ENCODE measurements at places on chromosomes 2 and 18. TPM values are rescaled to one million over a fixed set of nuclear protein-coding genes. Genes with fewer than 3 reads are reported as not detected.
A peak's percentile ranks its signal among the peaks of the same experiment; 100 is the strongest.

DNA sequence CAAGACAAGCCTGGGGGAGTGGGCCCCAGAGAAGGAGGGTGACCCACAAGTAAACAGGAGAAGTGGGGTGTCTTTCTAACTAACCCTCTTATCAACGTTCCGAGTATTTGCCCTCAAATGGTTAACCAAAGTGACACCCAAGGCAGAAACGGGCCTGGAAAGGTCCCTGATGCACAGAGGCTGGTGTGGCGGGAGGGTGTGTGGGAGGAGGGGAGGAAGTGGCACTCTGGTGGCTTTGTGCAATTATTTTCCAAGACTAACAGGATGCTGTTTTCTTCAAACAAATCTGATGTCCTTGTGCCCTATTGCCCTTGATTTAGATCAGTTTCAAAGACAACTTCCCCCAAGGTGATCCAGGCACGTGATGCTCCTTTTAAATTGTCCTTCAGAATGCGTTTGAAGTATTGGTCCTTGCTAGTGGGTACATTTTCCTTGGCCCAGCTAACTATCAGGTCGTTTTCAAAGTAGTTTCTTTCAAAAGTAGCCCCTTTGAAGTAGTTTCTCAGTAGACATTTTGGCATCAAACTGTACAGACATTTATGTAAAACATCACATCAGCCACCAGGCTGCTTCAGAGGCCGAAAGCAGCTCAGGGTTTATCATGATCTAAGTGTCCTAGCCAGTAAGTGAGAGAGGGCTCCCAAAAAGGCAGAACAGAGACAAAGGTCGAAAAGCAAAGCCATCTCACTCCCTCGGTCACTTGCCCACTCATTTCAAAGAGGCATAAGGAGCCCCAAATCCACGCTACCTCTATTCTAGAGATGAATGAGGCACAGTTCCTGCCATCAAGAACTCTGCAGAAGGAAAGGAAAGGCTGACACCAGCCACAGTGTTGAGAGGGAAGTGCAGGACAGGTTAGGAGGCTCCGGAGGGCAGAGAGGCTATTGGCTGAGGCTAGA lies 371.1 kb upstream of the ID2 start:
- DNase-seq: no peak

DNA sequence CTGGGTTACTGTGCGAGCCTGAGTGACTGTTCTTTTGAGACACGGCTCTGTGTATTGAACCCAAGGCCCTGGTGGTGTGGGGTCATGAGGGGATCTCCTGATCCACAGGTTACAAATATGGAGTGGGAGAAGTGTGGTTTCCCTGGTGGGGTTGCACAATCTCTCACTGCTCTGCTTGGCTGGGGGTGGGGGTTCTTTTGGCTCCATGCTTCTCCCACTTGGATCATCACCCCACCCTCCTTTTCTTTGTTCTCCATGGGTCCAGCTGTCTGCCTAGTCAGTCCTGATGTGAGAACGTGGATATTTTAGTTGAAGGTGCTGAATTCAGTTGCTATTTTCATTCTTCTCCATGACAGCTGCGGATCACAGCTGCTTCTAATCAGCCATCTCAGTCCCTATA lies 37.8 kb downstream of the AGPS start:
- no peak for DNase-seq

DNA sequence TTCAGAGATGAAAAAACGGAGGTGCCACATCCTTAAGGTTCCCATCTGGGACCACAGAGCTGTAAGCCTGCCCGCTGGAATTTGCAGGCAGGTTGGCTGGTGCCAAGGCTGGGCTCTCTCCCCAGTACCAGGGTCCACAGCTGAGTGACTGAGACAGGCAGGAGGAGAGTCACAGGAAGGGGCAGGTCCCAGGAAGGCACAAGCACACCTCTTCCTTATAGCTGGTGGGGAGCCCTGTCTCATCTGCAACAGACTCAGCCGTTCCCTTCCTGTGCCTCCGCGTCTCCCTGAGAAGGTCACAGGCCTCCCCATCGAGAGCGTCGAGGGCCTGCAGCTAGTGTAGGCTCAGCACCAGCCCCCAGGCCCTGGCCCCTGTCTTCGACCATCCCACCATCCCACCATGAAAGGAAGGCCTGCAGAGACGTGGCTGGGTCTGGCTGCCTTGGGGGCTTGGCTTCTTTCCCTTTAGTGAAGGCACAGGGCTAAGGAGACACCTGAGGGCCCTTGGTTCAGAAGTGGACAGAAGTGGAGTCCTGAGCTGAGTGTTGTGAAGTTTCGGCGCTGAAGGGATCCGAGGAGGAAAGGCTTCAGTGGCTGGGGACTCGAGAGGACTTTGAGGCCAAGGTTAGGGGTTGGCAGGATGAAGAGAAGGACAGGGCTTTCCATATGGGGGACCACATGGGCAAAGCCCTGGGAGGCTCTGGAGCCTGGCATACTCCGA lies 26.8 kb downstream of the GLI2 start:
- DNase-seq: no peak

- DNase-seq: no peak
Observed at GRCh38 chr2:120719491-120719890, 16.2 kb upstream of the GLI2 start.

- peak; percentile 57 for DNase-seq
Observed at GRCh38 chr2:240567872-240568677, at the start of gene RNPEPL1. RNPEPL1 (plus strand) TSS chr2:240568484; CDS start chr2:240568587, 103 bp downstream.

DNA sequence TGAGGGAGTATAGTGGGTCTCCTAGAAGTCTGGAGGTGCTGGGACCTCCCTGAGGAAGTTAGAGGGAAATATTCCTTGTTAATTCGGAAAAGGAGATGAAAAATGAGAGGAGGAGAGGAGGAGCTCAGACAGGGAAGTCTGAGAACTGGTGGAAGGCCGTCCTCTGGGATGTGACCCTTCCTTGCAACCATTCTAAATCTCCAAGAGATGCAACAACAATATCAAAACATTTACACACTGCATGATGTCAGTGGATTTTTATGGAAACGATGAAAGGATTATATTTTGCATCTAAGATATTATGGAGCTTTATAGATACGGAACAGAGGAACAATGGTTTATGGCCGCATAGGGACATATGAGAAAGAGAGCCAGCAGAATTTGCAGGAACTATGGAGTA lies 49.8 kb upstream of the COBLL1 start:
- no peak for DNase-seq

- DNase-seq: no peak
Observed at GRCh38 chr2:54428108-54428831, 27.9 kb upstream of the SPTBN1 start.

- no peak for DNase-seq
Observed at GRCh38 chr2:220814441-220814840, 757.7 kb downstream of the EPHA4 start.

GRCh38 chr18:40079786-40080185 lies 1875.2 kb upstream of the PIK3C3 start:
- DNase-seq: no peak

DNA sequence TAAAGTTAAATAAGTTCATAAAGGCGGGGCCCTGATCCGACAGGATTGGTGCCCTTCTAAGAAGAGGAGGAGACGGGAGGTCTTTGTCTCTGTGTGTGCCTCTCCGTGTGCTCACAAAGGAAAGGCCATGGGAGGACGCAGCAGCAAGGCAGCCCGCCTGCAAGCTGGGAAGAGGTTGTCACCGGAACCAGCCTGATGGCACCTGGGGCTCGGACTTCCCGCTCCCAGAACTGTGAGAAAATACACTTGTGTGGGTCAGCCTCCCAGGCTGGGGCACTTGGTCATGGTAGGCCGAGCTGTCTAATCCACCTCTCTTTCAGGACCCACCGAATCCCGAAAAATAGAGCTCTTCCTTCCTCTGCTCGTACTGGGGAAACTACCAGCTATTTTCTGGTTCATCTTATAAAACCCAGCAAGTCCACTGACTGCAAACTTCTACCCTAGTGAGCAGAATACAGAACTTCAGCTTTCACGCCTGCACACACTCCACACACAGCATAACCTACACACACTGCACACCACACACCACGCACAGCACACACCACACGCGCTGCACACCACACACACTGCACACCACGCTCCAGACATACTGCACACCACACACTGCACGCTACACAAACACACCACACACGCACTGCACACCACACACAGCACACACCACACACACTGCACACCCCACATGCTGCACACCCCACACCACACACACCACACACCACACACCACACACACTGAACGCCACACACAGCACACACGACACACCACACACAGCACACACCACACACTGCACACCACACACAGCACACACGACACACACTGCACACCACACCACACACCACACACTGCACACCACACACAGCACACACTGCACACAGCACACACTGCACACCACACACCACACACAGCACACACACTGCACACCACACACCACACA lies 58.1 kb downstream of the ASB1 start:
- DNase-seq: peak; percentile 8

DNA sequence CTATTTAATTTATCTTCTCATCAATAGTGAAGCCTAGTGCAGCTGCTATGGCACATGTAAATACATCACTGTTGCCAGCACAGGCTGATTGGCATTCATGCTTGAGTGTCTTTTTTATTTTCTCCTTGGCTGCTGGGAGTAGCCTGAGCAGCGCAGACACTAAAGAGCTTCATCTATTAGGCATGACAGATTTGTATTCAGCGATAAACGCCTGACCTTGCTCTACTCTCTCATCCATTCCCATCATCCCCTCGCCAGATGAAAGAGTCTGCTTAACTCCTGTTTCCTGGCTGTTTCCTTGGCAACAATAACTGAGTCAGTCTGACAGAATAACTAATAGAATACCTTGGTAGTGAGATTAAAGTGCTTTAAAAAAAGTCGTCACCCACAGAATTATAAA lies 753.6 kb downstream of the DCC start:
- no peak for DNase-seq

GRCh38 chr18:11392292-11392691 lies 217.1 kb upstream of the SLC35G4 start:
- no peak for DNase-seq

GRCh38 chr2:232415138-232415690 lies 8.6 kb downstream of the ALPG start:
- no peak for DNase-seq

DNA sequence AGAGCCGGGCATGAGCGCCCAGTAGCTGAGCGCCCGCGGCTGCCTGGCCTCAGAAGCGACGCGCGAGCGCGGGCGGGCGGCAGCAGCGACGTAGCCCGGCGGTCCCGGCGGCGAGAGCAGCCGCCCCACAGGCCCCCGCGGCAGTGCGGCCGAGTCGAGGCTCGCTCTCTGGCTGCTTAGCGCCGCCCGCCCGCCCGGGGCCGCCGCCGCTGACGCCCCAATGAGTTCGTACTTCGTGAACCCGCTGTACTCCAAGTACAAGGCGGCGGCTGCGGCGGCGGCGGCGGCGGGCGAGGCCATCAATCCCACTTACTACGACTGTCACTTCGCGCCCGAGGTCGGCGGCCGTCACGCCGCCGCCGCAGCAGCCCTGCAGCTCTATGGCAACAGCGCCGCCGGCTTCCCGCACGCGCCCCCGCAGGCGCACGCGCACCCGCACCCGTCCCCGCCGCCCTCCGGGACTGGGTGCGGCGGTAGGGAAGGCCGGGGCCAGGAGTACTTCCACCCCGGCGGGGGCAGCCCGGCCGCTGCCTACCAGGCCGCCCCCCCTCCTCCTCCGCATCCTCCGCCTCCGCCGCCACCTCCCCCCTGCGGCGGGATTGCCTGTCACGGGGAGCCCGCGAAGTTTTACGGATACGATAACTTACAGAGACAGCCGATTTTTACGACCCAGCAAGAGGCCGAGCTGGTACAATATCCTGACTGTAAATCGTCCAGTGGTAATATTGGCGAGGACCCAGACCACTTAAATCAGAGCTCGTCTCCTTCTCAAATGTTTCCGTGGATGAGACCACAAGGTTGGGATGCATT lies 847 bp downstream of the HOXD8 start:
- DNase-seq: no peak

GRCh38 chr2:28901841-28902240 lies 7.4 kb downstream of the WDR43 start:
- DNase-seq: no peak

DNA sequence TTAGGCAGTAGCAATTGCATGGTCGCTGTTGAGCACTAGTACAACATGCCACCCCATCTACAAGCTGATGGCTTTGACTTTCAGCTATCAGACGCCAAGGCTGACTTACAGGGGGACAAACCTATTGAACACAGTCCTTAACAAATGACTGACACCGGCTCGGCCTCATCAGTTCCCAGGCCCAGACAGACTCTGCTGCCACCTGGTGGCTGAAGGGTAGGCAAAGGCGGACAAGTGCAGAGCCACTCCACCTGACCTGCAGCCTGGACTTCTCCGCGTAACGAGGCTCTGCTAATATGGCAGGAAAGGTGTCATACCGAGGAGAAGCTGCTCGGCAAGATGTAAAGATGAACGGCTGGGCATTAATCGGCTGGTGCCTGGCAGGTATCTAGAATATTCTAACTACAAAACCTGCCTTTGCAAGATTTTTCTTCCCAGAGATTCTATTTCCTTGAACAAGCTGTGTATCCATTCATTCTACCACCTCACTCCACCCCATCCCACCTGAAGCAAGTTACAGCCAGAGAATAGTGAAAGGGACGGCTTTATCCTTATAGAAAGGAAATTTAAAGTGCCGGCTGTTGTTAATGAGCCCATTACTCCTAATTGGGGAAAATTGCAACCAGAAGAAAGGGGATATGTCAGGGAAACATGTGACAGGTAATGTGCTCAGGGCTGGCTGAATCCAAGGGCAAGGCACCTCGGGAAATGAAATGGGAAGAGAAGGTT lies 67.4 kb downstream of the STEAP3 start:
- DNase-seq: peak; percentile 69

- peak; percentile 90 for DNase-seq
Observed at GRCh38 chr2:235135990-235136561, 184.3 kb downstream of the SH3BP4 start.

GRCh38 chr2:128577141-128577930 lies 258.7 kb upstream of the HS6ST1 start:
- DNase-seq: no peak

DNA sequence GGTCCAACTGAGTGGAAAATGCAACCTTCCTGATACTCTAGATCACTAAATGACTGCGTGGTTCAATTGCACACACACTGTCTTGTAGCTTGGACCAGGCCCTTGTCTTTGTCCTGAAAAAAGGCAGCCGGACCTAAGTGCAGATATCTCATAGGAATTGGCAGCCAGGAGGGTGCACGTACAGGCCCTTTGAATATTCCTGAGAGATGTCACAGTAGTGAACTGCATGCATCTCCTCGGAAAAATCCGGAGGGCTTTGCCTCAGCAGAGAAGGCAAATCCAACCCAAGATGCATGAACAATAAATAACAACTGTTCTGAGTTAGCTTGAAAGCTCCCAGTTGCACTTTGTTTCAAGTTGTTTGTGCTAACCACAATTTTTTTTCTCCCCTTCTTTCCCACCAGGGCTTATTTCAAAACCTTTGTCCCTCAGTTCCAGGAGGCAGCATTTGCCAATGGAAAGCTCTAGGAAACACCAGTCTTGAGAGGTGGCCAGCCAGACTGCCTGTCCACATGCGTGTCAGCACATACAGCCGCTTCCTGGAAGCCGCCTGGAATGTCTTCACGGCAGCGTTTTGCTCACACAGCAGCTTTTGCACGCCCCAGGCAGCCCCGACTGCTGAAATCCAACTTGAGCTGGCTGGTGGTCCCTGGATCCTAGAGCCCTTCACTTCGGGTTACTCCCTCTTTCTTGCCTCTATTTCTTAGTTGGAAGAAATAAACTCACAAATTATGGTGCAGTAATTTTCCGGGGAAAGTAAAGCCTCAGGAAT lies 54.4 kb upstream of the FOSL2 start:
- DNase-seq: peak; percentile 48

- no peak for DNase-seq
Observed at GRCh38 chr2:169365029-169365480, 2.7 kb upstream of the LRP2 start.

Gene PDE6D
- 21.4 TPM for total RNA-seq

Gene PSMA8
- not detected for total RNA-seq

Gene RAB6C
- total RNA-seq: not detected

Gene TRIM43
- not detected for total RNA-seq

Gene GREB1L
- total RNA-seq: 0.20 TPM

Gene DUSP2
- total RNA-seq: 5.1 TPM
